ENCODE measurements at places on chromosomes 12 and 14.

DNA sequence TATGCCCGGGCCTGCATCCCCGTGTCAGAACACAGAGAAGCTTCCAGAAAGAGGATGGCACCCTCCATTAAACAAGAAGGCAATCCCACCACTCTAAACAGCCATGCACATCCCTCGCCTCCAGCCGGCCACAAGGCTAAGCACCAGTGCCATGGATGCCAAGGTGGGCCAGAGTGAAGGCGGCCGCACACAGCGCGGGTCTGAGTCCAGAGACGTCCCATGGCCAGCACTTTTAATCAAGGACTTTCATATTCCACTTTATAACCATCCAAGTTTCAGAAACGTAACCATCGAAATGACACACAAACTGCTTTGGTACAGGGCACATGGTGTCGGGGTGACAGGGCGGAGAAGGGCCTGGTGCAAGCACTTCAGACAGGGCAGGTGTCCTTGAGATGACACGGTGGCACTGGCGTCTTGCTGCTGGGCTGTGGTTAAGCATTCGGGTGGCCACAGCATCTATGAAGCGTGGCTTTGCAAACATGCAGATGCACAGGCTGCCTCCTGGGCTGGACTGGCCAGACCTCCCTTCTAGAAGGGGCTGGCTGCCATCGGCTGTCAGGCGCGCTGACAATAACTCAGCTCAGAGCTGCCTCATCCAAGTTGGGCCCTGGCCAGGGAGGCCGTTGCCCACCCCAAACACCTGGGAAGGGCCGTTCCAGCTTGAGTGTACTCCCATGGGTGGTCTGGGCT lies 117.2 kb downstream of the RFLNA start:
- no peak for DNase-seq

DNA sequence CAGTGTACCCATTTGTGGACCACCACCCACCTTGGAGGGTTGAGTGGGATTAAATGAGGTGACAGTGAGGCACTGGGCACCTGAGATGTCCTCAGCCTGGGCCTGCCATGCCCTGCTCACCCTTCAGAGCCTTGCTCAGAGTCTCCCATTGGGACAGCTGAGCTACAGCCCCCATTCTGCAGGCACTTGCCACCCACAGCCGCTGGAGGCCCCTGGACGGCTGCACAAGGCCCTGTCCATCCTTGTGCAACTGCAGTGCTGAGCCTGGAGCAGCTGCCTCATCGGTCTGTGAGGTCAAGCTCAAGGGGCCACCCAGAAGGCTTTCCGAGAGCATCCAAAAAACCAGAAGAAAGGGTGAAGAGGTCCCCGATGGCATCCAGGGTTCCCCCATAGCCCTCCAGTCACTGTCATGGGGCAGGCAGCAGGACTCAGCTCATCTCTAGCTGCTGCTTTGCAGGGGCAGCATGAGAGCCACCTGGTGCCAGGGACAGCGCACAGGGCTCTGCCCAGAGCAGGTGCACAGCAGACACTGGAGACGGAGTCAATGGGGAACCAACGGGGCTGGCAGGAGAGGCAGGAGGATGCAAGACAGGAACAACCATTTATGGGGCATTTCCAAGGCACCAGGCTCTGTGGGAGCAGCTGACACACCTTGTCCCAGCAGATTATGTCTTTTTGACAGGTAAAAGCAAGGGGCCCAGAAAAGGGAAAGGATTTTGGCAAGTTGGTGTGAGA lies 84.6 kb downstream of the ARL6IP4 start:
- DNase-seq = no peak

GRCh38 chr12:127546721-127547505 lies 720.1 kb upstream of the TMEM132C start:
- DNase-seq = no peak

DNA sequence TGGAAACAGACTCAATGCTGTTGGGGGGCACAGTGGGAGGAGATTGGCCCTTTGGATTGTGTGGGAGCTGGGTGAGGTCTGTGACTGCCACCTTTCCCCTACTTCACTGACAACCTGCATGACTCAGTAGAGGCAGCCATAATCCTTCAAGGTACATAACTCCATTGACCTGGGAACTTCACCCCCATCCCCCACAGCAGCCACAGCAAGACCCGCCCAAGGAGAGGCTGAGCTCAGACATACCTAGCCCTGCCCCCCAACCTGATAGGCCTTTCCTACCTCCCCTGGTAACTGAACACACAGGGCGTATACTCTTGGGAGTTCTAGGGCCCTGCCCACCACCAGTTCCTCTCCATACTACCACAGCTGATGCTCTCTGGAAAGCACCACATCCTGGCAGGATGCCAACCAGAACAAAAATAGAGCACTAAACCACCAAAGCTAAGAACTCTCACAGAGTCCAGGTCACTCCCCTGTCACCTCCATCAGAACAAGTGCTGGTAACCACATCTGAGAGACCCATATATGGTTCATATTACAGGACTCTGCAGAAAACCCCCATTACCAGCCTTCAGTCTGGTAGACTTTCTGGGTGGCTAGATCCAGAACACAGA lies 703.9 kb downstream of the FSCB start:
- no peak for DNase-seq

GRCh38 chr14:99047441-99048031 lies 224.5 kb downstream of the BCL11B start:
- no peak for DNase-seq

GRCh38 chr14:105529319-105529568 lies 2.9 kb downstream of the TMEM121 start:
- no peak for DNase-seq

- DNase-seq = peak; percentile 57
Observed at GRCh38 chr14:21711360-21711961, 37.8 kb upstream of the OR4E1 start.

DNA sequence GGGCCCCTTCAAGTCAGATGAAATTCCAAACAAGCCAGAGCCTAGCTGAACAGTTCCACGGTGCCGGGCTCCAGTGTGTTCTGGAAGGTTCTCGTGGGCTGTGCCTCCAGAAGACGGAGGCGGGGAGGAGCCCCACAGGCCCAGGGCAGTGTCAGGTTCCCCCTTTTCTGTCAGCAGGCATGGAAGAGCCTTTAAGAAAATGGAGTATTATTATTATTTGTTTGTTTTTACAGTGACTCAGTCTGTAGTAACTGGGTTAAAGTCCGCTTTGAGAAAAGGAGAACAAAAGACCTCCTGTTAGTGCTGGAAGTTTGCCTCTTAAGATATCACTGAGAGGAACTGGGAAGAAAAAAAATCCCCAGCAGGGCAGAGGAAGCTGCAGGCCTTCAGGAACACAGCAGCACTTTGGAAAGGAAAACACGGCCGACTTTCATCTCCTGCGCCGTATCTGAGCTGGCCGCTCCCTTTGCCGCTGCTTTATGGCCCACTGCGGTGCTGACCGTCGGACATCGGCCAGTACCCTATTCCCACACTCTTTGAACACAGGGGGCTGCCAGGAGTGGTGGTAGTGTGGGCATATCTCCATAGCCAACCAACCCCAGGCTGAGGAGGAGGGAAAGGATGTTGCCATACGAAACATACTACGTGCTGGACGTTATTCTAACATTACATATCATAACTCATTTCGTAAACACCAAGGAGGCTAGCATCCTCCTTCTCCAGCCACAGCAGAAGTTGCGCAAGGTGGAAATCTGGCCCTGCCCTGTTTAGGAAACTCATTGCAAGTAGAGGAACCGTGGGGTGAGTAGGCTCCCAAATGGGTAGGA lies 194.0 kb downstream of the ZFP36L1 start:
- peak; percentile 95 for DNase-seq

- no peak for DNase-seq
Observed at GRCh38 chr12:84603484-84604248, 308.9 kb downstream of the SLC6A15 start.

GRCh38 chr14:56299306-56299984 lies 181.2 kb downstream of the PELI2 start:
- DNase-seq = no peak

DNA sequence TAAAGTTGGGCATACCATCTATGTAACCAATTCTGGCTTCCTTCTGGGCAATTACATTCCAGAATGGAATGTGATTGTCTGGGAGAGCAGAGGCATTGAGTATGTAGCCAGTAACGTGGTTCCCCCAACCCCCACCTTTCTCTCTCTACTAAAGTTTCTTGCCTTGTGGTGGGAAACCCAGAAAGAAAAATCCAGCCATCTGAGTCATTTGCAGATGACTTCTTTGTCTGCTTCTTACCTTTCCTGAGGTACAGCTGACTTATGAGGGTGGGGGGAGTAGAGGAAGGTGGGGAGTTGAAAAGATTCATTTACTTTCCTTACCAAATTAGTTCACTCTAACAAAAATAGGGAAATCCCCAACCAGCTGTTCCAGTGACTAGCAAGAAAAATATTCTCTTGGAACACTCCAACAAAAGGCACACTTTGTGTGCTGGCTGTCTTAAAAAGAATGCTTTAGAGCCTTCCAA lies 112.1 kb upstream of the FRMD6 start:
- DNase-seq = peak; percentile 80

- no peak for DNase-seq
Observed at GRCh38 chr14:91341751-91342154, 75.9 kb downstream of the CCDC88C start.

DNA sequence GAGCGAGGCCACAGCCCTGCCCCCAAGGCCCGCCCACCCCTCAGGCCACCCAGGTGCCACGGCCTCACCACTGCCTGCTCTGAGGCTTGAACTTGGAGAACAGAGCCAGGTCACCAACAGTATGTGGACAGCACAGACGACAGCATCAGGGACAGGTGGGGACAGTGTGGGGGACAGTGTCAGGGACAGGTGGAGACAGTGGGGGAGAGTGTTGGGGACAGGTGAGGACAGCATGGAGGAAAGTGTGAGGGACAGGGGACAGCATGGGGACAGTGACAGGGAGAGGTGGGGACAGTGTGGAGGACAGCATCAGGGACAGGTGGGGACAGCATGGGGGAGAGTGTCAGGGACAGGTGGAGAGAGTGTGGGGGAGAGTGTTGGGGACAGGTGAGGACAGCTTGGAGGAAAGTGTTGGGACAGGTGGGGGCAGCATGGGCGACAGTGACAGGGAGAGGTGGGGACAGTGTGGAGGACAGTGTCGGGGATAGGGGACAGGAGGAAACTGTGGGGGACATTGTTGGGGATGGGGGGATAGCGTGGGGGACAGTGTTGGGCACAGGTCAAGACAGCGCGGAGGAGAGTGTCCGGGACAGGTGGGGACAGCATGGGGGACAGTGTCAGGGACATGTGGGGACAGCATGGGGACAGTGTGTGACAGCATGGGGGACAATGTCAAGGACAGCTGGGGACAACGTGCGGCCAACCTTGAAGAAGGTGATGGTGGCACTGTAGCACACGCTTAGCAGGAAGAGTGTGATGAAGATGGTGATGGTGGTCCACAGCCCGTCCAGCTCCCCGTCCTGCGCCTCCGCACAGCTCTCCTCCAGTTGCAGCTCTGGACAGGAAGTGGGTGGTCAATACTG lies 114.9 kb downstream of the TMEM121 start:
- no peak for DNase-seq

DNA sequence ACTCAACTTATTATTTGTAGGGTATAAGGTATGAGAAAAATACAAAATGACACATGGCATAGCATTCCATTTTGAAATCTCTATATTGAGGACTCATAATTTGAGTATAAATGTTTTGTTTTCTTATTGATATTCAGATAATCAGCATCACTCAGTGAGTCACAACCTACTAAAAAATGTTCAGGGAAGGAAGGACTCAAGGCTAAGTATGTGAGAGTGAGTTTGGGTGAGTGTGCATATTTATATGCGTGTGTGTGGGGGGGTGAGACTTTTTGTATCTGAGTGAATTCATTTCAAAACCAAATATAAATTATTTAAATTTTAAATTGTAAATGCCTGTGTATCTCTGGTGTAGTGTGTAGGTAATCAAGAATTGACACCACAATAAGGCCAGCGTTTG lies 87.8 kb upstream of the PRKD1 start:
- peak; percentile 20 for DNase-seq

- no peak for DNase-seq
Observed at GRCh38 chr12:6277982-6278438, 32.5 kb upstream of the PLEKHG6 start.

GRCh38 chr12:113232089-113232839 lies 11.0 kb downstream of the TPCN1 start:
- no peak for DNase-seq

DNA sequence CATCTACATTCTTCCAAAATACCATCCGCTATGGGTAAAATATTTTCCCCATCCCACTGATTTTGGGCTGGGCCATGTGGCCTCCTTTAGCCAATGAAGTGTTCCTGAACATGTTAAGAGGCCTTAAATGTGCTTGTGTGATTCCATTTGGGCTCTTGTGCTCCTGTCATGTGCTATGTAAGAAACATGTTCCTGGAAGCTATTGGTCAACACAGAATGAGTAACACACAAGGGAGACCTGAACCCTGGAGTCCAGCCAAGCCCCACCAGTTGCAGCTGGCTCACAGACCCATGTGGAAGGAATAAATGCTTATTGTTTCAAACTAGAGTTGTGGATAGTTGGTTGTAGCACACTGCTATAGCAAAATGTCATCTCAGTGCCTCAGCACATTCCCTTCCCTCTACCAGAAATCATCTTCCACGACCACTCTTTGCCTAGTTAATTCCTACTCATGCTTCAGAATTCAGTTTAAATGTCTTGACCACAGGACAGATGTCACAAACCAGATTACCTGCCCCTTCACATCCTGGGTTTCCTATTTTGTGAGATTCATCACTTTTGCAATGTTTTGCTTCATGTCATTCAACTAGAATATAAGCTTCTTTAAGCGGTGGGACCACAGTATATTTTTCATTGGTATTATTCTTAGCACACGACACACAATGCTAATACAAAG lies 217.3 kb upstream of the EEA1 start:
- DNase-seq = peak; percentile 89

GRCh38 chr12:129101816-129102215 lies 248.5 kb downstream of the GLT1D1 start:
- no peak for DNase-seq

DNA sequence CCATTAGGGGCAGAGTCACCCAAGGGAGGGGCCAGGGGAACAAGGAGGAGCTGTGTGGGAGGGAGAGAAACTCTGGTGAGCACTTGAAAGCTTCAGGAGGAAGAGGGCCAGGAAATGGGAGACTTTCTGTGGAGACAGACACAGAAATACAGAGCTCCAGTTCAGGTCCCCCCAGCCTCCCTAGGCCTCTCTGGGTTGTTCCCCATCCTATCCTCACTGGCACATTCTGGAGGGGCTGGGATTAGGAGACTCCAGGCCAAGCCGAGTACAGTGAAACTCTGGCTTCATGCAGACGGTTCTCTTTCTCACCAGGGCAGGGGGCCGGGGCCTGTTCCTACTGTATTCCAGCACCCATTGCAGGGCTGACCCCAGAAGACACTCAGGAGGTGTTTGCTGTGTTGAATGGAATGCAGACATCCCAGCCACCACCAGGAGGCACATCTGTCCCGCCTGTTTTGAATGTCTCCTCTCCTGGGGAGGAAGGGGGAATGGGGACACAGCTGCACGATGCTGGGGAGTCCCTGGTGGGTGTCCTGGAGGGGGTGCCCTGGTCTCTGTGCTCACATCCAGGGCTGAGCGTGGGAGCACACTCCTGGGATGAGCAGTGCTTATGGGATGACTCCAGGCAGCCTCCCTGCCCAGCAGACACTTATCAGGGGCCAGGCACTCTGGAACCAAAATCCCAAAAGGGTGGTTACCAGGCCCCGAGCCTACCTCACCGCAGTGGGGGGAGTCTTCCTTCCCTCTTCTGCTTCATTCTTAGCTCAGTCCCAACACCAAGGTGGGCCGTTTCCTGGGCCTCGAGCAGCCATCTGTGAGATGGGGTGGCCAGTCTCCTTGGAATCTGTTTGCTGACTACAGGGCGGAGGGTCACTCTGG lies 5.5 kb upstream of the KRT84 start:
- DNase-seq = peak; percentile 38

Data from fibroblast of mammary gland (primary cell).